ENCODE measurements at places on chromosomes 3 and 15.

GRCh38 chr3:156769721-156770654 is 56.2 kb upstream of the LEKR1 start:
- DNase-seq, result no peak

- no peak for DNase-seq
Measured at GRCh38 chr15:88428805-88429605, 38.2 kb downstream of the MRPL46 start.

GRCh38 chr3:41960826-41961750 is 815 bp downstream of the ULK4 start:
- peak; percentile 36 for DNase-seq

DNA sequence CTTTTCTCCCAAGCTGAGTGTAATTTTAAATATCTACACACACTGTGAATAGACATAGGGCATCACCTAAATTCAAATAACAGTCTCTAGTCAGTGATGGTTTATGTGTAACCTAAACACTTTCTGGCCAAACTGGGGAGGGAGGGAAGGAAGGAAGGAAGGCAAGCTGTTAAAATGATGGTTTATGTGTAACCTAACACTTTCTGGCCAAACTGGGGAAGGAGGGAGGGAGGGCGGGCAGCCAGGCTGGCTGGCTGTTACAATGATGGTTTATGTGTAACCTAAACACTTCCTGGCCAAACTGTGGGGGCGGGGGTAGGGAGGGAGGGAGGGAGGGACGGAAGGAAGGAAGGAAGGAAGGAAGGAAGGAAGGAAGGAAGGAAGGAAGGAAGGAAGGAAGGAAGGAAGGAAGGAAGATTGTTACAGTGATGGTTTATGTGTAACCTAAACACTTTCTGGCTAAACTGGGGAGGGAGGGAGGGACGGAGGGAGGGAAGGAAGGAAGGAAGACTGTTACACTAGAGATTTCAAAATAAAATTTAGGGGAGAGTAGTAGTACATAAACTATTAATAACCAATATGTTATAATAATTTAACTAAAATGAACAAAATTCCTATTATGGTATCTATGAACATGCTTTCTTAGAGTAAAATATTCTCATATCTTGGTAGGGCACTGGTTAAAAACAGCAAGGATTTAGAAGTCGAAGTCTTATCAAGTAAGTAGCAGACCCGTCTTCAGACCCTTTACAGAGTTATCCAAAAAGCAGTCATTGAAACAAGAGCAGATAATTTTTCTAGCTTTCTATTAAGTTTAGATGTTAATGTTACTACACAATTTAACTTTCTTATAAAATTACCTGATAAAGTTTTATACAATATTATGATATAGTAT is 148.1 kb downstream of the LMLN start:
- no peak for DNase-seq

DNA sequence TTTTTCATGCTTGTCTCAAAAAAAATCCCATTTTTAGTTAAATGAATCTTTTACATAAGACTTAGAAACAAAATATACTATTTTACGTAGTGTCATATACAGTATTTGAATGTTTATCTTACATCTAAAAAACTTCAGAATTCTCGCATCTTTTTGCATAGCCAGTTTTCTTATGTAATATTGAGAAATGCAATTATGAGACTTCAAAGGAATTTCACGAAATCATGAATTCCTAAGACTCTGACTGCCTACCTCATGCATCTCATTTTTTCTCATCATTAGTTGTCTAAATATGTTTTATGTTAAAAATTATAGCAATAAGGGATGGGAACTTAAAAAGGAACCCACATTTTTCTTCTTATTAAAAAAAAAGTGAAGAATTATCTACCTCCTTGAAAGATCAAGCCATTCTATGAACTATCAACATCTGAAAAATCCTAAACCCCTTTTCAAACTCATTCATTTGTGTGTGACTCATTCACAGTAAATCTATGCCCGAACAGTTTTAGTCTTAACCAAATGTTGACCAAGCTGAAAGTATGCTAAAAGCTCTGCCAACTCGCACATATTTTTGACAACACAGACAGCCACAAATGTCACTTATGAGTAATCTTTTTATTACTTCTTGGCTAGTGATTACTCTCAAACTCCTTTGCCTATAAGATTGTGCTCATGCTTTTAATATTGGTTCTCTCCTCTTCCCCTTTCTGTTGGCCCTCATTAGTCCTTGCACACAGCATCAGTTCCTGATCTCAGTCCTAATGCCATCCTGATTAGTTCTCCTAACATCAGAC is 115.9 kb downstream of the DCLK3 start:
- no peak for DNase-seq

- no peak for DNase-seq
Measured at GRCh38 chr3:38376098-38376816, 29.7 kb downstream of the XYLB start.

DNA sequence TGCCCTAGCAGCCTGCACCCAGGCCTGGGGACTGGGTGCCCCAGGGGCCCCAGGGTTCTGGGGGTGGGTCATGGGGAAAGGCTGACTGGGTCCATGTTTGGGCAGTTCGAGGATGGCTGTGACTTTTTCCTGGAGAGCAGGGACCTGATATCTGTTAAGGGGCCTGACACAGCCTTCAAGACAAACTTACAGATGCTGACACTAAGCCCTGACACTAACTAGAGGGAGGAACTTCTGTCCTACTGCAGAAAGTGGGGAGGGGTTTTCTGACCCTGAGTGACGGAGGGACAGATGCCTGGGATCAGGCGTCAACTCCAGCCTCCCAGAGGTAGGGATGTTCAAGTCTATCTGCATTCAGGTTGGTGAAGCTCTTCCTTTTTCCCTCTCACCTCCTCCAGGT is 45.0 kb upstream of the SLC6A11 start:
- no peak for DNase-seq

DNA sequence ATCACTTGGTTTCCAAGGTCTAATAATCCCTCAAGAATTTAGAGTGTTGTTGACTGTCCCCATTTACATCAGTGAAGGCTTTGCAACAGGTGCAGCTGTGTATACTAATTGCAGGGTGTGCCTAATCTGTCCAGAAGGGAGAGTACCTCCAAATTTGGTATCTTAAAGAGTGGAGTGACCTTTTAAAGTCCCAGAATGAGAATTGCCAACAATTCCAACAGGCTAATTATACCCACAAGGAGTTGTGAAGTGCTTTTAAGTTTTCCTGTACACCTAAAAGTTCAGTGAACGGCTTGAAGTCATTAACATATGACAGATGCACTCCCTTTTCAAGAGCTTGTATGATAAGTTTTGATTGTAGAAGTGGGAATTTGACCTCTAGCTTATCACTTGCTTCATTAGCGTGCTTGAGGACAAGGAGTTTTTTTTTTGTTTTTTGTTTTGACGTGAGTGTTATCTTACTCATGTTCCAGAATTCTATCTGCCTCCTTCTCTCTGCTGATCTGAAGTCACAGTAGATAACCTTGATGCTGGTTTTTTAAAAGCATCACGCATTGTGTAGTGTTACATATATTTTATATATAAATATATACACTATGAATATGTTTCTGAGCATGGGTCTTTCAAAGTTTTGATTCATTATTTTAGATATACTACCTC is 26.3 kb downstream of the CDIN1 start:
- DNase-seq, result no peak

- no peak for DNase-seq
Measured at GRCh38 chr3:145326666-145327065, 834.3 kb downstream of the PLOD2 start.

- no peak for DNase-seq
Measured at GRCh38 chr3:65174713-65175112, 486.9 kb upstream of the ADAMTS9 start.

- DNase-seq, result no peak
Measured at GRCh38 chr3:61730577-61731231, 169.3 kb downstream of the PTPRG start.

GRCh38 chr3:9292516-9292915 is 43.1 kb upstream of the SRGAP3 start:
- no peak for DNase-seq

- no peak for DNase-seq
Measured at GRCh38 chr3:185764163-185764979, 60.5 kb downstream of the IGF2BP2 start.

DNA sequence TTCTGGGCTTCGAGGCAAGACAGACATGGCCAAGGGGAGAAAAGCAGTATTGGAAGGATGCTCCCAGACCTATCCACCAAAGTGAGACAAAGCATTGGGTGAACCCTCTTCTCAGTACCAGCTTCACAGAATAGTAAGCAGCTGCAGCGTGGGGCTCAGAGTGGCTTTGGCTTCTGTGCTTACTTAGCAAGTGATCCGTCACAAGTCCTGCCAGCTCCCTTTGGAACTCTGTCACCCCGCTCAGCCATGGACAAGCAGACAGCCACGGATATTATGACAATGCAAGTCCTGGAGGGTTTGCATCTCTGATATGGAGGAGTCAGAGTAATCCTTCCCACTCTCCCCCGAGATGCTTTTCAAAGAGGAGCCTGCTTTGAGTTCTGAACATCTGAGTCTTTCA is 90.8 kb downstream of the SLCO3A1 start:
- DNase-seq, result no peak

DNA sequence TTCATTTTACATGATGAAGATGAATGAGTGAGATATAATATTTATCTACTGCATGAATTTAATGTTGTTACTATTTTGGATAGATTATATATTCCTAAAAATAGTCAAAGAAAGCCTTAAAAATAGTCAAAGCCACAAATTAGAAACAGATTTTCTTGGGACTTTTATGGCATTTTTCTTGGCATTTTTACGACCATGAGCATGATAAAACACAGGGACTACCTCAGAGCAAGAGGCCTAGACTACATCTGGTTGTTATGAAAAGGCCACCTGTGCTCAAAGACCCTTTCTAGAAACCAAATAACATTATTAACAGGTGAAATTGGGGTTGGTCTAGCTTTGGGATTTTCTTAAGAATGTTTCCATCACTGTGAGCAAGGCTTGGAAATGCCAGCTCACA is 281.0 kb downstream of the OXSM start:
- DNase-seq, result no peak

GRCh38 chr3:64759811-64760210 is 72.0 kb upstream of the ADAMTS9 start:
- no peak for DNase-seq

DNA sequence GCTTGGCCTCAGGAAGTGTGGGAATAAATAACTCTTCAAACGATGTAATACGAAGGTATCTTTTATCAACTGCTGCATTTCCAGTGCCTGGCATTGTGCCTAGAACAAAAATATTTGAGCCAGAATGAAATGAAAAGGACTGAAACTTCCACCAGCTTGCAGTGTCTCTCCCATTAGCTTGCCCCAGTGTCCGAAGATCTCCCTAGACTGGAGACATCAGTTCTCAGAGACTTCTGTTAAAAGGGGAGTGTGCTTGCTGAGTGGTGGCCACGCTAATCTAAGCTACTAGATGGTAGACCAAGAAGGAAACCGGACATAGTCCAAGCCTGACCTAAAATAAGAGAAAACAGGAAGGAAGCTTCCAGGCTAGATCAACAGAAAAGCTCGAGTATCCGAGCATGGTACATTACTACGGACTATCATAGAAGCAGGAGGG is 28.6 kb downstream of the KCNAB1 start:
- DNase-seq, result no peak

DNA sequence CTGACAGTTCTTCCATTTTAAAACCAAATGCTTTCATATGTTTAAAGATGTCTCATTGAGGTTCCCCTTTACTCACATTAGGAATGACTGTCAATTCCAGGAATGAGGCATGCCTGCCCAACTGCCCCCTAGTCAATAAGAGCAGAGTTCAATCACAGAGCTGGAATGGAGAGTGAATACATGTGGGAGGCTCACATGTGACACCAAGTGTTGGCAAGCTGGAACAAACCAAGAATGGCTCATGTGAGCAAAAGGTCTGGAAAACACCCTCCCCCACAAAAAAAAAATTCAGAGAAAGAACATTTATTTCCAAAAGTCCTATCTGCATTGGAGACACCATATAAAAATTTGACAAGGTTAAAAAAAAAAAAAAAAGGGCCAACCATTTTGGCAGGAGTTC is 3.7 kb downstream of the PBRM1 start:
- DNase-seq, result peak; percentile 31

GRCh38 chr3:131602011-131602779 is 99.4 kb upstream of the MRPL3 start:
- DNase-seq, result no peak

DNA sequence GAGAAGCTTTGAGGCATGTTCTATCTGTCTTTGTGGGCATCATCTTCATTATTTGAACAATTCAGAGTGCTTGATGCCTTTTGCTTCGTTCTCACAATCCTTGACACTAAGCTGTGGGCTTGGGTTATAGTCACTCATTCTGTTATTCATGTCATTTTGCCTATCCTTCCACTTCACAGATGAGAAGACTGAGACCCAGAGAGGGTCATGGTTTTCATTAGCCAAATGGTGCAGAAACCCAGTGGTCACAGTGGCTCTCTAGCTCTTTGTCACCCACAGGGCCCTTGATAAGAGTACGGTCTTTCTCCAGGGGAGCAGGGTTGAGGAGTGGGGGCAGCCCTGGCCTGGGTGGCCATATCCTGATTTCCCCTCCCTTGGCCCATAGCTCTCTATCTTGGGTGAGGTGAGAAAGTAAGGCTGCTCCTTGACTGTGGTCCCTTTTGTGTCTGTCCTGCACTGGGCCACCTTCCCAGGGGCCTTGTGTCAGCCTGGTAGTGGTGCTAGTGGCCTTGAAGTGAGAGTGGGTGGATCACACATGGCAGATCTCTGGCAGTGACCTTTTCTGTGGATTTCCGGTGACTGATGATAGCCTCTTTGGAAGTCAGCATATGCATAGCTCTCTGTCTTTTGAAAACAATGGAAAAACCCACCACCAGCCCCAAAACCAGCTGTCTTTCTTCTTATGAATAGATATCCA is 130.1 kb downstream of the IGF1R start:
- DNase-seq, result no peak

GRCh38 chr3:37283011-37283410 is 108.6 kb upstream of the LRRFIP2 start:
- no peak for DNase-seq

- no peak for DNase-seq
Measured at GRCh38 chr3:25843332-25843731, 53.4 kb downstream of the OXSM start.

DNA sequence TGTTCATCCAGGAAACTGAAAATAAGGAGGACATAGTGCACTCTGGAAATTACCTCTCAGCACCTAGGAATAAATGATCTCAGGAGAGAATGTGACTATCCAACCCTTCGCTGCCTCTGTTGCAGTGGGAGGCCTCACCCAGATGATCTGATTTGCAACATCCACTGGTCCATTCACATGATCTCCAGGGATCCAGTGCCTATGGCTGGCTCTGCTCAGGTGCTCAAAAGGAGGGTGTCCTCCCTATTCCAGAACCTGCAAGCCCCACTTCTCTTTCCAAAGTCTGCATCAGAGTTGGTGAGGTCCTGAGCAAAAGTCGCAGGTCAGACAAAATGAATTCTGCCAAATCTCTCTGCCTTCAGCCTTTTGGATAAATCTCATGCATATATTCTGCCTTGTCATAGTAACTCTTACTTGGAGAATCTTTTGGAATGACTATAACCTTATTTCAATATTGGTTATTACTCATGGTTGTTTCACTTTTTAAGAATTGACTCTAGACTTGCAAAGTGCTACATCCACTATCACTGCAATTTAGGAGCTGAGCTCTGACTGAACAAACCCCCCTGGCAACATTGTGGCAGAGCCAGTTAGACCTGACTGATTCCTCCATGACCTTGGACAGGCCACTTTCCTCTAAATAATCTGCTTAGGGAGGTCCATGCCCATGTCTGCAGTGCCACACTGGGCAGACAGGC is 295.1 kb downstream of the EPHB1 start:
- no peak for DNase-seq

Measured in omental fat pad (tissue), 4 donors.